Small intestine (tissue), 16 donors: ENCODE measurements at places on chromosomes 7 and 10. TPM values are rescaled to one million over a fixed set of nuclear protein-coding genes. Genes with fewer than 3 reads are reported as not detected.

Gene SEC61G
- polyA plus RNA-seq: 297 TPM

Gene ARF5
- 231 TPM for polyA plus RNA-seq

Gene C10orf143
- 8.1 TPM for polyA plus RNA-seq

Gene MEPCE
- polyA plus RNA-seq: 31.3 TPM

Gene SLC13A1
- 8.2 TPM for polyA plus RNA-seq

Gene VPS41
- polyA plus RNA-seq: 8.6 TPM

Gene FXYD4
- not detected for polyA plus RNA-seq

Gene ETV1
- polyA plus RNA-seq: under 0.01 TPM

Gene MSRB2
- polyA plus RNA-seq: 29.1 TPM

Gene CALML3
- polyA plus RNA-seq: not detected

Gene MOSPD3
- 10.1 TPM for polyA plus RNA-seq

Gene RHOBTB1
- polyA plus RNA-seq: 3.3 TPM

Gene HOXA6
- polyA plus RNA-seq: 0.46 TPM

Gene FRMD4A
- 2.4 TPM for polyA plus RNA-seq

Gene PLAC9
- polyA plus RNA-seq: 22.2 TPM

Gene HECW1
- 0.10 TPM for polyA plus RNA-seq

Gene SUMF2
- polyA plus RNA-seq: 114 TPM

Gene NPC1L1
- 39.9 TPM for polyA plus RNA-seq

Gene HPS6
- polyA plus RNA-seq: 19.5 TPM

Gene IL6
- 4.9 TPM for polyA plus RNA-seq

Gene ASZ1
- polyA plus RNA-seq: not detected

Gene AMPH
- polyA plus RNA-seq: 1.6 TPM

Gene ERVW-1
- polyA plus RNA-seq: 0.93 TPM

Gene CYP2C9
- polyA plus RNA-seq: 201 TPM

Gene TWIST1
- polyA plus RNA-seq: 0.36 TPM

Gene GNAI1
- polyA plus RNA-seq: 6.7 TPM

Gene PHKG1
- 1.6 TPM for polyA plus RNA-seq

Gene SHTN1
- polyA plus RNA-seq: 47.9 TPM

Gene GIMAP8
- 3.0 TPM for polyA plus RNA-seq

Gene ACTL6B
- 0.52 TPM for polyA plus RNA-seq

Gene FAM25C
- not detected for polyA plus RNA-seq

Gene TMEM130
- not detected for polyA plus RNA-seq

Gene GIMAP4
- 14.1 TPM for polyA plus RNA-seq

Gene CFAP46
- polyA plus RNA-seq: not detected

Gene ENKUR
- polyA plus RNA-seq: 1.9 TPM

Gene ATP6V0A4
- polyA plus RNA-seq: not detected

Gene EN2
- polyA plus RNA-seq: not detected

Gene IDE
- polyA plus RNA-seq: 11.0 TPM

Gene CYP26A1
- 0.03 TPM for polyA plus RNA-seq

Gene SEMA3D
- polyA plus RNA-seq: 0.27 TPM

Gene PRSS1
- polyA plus RNA-seq: 28.2 TPM

Gene NODAL
- 0.16 TPM for polyA plus RNA-seq

Gene ASB10
- polyA plus RNA-seq: not detected

Gene GHRHR
- polyA plus RNA-seq: not detected

Gene ABCB4
- not detected for polyA plus RNA-seq

Gene CALN1
- not detected for polyA plus RNA-seq

Gene PRR15
- 155 TPM for polyA plus RNA-seq

Gene SSC4D
- polyA plus RNA-seq: not detected

Gene FAM221A
- polyA plus RNA-seq: 16.2 TPM

Gene CCDC172
- not detected for polyA plus RNA-seq

Gene STMP1
- polyA plus RNA-seq: 24.8 TPM

Gene ZNF680
- polyA plus RNA-seq: 10.5 TPM

Gene LIPJ
- 0.31 TPM for polyA plus RNA-seq

Gene STOX1
- polyA plus RNA-seq: 0.81 TPM

Gene AKR1C2
- polyA plus RNA-seq: 5.4 TPM
